ENCODE measurements at places on chromosomes 3 and 15.

DNA sequence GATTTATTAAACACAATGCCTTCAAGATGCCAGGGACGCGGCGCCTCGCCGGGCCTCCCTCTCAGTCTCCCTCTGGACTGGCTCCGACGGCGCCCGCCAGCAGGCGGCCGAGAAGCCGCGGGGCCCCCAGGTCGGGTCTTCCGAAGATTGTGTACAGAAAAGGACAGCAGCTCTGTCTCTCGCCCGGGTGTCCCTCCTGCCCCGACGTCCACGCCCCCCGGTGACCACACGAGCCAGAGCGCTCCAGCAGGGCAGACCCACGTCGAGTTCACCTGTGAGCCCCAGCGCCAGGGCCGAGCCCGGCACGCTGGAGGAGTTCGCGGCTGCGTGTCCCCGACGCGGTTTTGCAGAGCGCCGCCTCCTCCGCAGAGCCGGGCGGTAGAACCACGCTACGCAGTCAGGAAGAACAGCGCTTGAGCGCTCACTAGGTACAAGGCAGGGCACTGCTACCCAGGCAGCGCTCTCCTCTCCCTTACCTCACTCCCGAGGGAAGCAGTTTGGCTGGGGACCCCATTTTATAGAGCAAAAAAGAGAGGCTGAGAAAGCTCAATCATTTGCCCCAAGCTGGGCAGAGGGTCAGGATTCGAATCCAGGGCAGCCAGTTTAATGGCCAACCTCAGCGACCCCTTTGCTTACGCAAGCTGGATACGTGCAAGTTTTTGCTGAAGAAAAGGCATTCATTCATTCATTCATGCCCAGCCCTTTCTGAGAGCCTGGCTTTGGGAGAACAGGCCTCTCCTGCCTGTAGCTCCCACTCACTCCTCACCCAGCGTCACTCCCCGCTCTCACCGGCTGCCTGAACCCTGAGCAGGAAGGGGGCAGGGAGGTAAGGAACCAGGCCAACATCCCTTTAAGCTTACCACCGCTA, 3.0 kb upstream of the TLE3 start:
- peak; percentile 86 for DNase-seq

DNA sequence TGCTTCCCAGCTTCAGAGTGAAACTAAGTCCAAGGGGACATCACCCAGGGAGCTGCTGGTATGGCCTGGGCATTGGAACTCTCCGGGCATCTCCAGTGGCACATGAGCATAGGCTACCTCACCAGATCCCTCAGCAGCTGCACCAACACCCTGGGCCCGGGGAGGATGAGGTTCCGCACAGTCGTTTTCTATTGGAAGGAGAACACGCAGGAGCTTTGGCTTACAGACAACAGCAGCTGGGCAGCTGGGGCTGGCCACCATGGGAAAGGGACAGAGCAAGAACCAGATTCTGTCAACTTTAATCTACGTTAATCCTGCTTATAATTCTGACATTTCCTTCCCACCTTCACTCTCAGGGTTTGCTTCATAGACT, 65.5 kb downstream of the MYO1E start:
- DNase-seq = no peak

- DNase-seq = peak; percentile 93
Measured at GRCh38 chr3:190120269-190121060, at the start of gene P3H2. Gene P3H2, minus strand, starts transcription at chr3:190120897. Its CDS starts 166 bp downstream, at chr3:190120731.

GRCh38 chr3:127444761-127445160, 145.8 kb downstream of the TPRA1 start:
- no peak for DNase-seq

DNA sequence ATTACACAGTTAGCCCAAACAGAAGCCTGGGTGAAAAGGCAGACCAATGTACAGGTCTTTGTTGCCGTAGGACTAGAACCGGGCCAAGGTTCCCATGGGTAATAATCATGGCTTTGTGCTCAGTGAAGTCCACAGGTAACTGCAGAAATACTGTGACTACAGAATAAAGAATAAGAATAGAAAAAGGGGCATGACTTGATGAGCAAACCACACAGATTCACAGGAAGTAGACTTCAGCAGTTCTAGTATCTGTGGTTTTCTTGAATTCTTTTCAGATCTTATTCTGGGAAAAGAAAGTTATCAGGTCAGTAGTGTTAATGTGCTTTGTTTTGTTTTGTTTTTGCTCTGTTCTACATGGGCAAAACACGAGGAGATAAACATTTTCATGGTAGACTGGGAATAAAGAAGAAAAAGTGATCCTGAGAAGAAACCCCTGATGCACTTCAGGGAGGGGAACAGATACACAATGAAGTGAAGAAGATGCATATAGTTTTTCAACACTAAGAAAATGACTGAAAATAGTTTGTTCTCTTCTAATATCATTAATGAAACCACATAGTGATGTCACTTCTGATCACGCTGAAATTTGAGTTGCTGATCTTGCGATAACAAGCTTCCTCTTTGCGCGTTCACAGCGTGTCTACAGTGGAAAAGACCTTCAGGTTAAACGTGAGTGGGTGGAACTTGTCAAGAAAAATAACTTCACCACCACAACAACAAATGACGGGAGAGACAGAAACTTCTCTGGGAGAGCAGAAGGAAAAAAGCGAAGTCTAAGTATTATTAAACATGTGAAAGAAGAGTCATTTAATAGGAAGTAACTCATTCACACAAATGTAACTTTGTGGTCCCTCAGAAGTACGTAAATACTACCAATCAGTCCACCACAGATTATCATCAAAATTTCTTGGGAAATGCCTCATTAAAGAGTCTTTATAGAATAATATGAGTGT, 315.8 kb upstream of the SATB1 start:
- no peak for DNase-seq

GRCh38 chr3:195888311-195888761, 20.0 kb downstream of the TNK2 start:
- DNase-seq = no peak

GRCh38 chr3:73549051-73549600, 75.6 kb downstream of the PDZRN3 start:
- DNase-seq = no peak

DNA sequence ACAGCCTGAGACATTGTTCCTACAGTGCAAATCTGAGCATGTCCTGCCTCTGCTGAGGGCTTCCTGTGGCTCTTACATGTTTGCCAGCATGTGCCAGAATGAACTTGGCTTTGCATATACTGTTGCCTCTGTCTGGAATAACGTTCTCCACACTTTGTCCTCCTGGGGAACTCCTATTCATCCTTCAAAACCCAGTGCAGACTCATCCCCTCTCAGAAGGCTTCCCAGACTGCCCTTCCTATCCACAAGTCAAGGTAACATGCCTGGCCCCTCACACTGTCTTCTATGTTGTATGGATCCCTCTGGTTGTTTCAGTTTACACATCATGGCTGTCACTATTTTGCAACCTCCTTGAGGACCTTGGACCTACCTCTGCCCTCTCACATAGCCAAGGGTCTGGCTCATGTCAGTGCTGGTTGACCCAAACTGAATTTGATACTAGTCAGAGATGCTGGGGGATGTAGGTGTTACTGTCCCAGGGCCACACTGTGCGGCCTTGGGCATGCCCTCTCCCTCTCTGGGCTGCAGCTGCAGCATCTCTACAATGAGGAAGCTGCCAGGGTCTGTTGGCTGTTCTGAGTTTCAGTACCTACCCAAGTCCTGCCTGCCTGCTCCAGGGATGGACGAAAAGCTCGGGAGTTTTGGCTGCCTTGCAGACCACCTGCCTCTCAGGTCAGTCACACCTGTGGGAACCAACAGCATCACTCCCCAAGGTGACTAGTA, 29.0 kb upstream of the TSPAN3 start:
- no peak for DNase-seq

DNA sequence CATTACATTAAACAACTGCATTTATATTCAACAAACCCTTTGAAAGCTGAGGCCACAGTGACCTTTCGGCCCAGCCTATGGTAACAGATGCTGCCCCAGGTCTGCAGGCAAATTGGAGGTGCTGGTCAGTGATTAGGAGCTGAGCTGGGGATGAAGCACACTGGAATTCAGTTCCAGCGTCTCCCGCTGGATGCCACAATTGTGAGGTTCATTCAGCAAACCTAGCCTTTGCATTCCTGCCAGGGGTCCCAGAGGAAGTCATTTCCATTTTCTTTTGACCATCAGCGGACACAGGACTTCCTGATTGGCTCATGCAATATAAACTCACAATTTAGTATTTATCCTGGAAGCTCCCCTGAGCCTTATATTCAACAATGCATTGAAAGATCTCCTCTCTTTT, 89.5 kb downstream of the IL20RB start:
- DNase-seq = no peak

DNA sequence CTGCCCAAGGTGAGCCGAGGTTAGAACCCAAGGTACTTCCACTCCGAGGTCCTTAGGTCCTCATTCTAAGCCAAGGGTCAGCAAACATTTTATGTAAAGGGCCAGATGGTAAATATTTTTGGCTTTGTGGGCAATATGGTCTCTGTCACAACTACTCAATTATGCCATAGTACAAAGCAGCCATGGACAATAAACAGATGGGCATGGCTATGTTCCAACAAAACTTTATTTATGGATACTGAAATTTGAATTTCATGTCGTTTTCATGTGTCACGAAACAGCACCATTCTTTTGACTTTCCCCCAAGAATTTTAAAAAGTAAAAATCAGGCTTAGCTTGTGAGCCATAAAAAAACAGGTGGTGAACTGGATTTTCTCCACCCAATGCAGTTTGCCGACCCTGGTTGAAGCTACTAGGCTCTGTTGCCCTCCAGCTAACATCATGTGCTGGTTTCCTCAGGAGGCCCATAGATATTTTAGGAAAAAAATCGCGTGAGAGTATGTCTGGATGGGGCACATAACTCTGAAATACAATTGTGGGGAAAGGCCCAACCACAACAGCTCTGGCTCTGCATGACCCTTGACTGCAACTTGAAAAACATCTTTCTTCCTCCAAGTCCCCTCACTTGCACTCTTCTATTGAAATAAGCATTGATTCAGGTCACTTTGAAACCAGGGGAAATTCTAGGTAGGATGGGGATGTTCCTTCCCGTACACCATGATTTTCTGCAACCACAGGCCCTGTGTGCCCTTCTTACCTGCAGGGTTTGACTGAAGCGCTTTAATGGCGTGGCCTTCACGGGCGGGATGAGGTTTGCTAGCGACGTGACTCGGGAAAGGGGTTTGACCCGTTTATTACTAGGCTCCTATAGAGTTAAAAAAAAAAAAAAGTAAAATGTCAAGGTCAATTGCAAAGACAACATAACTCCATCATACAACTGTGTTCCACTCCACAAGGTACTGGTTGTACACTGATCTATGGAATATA, 28.5 kb downstream of the ARHGEF3 start:
- no peak for DNase-seq

GRCh38 chr3:197878427-197878826, 71.6 kb upstream of the RPL35A start:
- DNase-seq = no peak

DNA sequence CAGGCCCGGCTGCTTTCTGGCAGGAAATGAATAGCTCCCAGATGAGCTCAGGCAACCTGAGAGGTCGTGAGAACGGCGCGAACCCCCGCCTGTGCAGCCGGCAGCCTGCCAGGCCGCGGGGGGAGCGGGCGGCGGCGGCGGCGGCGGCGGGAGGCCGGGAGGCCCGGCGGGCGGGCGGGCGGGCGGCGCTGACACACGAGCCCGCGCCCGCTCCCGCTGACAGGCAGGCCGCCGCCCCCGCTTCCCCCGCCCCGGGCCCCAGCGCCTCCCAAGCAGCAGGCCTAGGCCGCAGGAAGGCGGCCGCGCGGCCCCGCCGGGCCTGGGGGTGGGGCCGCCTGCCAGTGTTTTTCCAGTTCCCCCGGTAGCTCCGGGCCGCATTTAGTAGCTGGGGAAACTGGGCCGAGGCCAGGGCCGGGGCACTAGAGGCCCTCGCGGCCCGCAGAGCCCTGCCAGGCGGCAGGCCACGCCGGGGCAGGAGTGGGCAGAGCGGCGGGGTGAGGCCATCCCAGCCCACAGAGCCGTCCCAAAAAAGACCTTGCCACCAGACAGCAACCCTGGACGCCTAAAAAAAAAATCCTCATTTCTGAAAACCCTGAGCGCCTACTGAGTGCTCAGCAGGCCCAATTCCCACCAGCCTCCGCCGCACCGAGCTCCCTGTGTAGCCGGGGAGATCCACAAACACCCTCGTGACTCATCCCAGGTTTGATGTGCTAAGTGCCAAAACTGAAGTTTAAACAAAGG, 5.6 kb downstream of the HES1 start:
- DNase-seq = peak; percentile 96

DNA sequence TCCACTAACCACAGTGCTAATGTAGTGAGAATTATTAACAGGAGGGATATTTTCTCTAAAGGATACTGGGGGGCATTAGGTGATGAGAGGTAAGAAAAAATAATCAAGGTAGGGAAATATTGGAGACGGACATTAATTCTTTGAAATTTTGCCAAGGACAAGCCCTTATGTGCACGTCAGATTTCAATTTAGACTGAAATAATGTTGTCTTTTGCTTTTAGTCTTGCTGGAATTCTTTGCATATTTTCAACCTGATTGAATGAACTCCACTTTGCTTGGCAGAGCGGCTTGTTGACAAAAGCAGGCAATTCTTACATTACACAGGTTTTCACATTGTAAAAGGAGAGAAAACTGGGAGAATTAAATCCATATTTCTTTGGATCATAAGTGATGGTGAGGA, 25.0 kb upstream of the C3orf52 start:
- DNase-seq = peak; percentile 65

- DNase-seq = no peak
Measured at GRCh38 chr3:36906504-36907149, 38.2 kb downstream of the TRANK1 start.

DNA sequence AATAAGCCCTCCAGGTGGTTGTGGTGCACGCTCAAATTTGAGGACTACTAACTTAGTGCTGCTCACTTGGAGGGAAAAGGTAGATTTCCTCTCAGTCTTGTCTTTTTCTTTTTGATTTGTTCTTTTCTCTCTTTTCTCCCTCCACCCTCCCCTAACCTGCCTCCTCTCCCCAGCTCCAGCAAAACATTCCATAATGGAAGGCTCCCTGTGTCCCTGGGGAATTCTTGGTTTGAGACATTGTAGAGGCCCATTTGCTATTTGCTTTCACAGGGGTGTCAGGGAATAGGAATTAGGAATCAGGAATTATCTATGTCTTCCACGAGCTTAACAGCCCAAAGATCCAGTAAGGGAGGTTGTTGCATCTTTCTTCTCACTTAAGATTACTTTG, 136.8 kb upstream of the UMPS start:
- no peak for DNase-seq

- DNase-seq = no peak
Measured at GRCh38 chr3:177929310-177929709, 606.9 kb upstream of the KCNMB2 start.

GRCh38 chr15:63610209-63610841, 13.1 kb downstream of the FBXL22 start:
- peak; percentile 80 for DNase-seq

- DNase-seq = no peak
Measured at GRCh38 chr15:55108448-55108847, 88.3 kb downstream of the RSL24D1 start.

GRCh38 chr3:87363721-87364120, 87.3 kb upstream of the POU1F1 start:
- DNase-seq = no peak

- DNase-seq = no peak
Measured at GRCh38 chr3:82814660-82815059, 1053.2 kb upstream of the GBE1 start.
